ENCODE measurements at places on chromosomes 11 and 22.

- no peak for DNase-seq
Measured at GRCh38 chr11:794766-795633, 3.1 kb downstream of the SLC25A22 start.

DNA sequence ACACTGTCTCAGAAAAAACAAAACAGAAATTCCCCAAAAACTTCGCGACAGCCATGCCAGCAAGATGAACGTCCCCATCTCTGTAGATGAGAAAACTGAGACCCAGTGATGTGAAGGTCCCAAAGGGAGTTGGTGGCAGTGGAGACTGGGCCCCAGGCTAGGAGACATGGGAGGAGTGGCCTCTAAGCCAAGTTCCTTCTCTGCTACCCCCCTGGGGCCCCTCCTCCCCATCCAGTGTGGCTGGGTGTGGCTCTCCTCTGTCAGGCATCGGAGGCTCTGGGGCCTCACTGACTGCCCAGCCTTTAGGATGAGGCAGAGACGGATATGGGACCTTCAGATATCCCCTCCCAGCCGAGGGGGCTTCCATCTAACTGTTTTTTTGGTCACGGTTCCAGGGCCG is 9.8 kb downstream of the RELT start:
- DNase-seq = no peak

DNA sequence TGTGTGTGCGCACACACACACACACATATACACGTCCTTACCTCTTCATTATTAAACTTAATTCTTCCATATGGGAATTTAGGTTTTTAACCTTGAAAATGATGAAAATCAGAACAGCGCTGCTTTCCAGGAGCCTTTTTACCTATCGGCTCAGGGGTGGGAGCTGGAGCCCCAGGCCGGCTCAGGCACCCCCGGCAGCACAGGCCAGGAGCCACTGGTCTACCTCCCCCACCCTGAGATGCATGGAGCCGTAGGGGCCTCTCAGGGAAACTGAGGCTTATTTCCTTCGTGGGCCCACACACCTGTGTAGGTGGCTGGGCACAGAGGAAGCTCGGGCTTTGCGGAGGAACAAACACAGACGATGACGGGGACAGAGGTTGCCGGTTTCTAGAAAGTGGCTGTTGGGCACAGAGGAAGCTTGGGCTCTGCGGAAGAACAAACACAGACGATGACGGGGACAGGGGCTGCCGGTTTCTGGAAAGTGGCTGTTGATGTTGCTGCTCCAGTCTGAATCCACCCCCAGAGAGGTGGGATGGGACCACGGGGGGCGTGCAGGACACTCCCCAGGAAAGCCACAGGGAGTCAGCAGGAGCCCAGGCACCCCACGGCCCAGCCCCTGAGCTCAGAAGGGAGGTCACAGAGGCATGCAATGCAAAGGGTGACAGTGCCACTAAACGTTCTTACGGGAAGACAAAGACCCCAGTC is 149.4 kb downstream of the BRD1 start:
- DNase-seq = no peak

DNA sequence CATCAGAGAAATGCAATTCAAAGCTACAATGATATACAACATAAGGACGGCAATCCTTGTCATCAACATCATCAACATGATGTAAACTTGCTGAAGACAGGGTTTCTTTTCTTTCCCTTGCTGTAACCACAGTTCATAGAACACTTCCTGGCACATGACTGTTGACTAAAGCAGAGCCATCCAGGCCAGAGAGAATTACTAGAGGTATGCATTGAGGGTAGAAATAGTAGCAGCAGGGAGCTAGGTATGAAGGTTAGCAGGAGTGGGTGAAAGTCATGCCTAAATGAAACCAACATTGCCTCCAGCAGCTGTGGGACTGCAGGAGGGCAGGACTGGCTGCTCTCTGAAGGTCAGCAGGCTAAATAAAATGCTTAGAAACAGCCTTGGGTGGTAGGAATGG is 103.7 kb downstream of the LRRC32 start:
- no peak for DNase-seq

DNA sequence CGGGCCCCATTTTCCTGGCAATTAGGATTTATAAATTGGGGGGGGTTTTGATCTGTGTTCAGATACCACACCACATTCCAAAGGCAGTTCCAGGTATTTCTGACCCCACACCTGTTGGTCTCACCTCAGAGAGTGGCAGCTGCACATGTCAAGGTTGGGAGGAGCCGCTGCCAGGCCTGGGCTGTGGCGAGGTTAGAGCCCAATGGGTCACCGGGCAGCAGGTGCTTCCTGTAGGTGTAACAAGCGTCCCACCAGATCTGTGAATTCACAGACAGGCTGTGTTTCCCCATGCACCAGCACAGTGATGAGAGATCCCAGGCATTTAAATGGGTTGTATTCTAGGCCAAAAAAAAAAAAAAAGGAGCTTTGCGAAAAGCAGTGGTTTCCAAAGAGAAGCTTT is 58.6 kb downstream of the CABIN1 start:
- DNase-seq = no peak

- DNase-seq = no peak
Measured at GRCh38 chr22:35524966-35525686, 15.5 kb upstream of the RASD2 start.

- DNase-seq = no peak
Measured at GRCh38 chr22:44628835-44629234, 73.2 kb upstream of the PRR5 start.

GRCh38 chr11:86790867-86791849 is 9.2 kb upstream of the PRSS23 start:
- no peak for DNase-seq

DNA sequence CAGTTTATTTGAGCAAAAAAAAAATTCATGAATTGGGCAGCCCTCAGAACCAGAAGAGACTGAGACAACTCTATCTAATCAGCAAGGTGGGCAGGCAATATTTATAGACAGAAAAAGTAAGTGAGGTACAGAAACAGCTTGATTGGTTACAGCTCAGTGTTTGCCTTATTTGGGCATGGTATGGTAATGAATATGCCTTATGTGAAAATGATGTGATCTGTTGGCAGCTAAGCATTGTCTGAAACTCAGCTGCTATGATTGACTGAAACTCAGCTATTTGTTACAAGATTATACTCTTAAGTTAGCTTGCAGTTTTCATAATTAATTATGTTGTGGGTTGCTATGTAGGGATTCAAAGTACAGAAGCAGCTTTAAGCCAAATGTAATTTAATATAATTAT is 127.6 kb downstream of the CNTN5 start:
- DNase-seq = no peak

DNA sequence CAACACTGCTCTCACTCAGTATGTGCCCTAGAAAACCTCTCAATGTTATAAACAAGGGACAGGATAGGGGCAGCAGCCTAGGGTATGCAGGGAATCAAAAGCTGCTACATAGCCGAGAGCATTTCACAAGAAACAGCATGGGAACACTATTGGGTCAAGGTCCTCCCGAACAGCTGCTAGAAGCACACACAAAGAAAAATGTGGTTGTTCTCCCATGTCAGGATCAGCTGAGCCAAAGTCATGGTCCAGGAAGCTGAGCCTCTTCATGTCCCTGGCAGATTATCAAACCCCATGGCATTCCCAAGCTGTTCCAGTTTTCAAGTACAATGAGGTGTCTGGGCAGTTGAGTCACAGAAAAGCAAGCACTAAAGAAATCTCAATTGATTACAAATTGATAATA is 21.0 kb upstream of the GDPD4 start:
- peak; percentile 65 for DNase-seq

DNA sequence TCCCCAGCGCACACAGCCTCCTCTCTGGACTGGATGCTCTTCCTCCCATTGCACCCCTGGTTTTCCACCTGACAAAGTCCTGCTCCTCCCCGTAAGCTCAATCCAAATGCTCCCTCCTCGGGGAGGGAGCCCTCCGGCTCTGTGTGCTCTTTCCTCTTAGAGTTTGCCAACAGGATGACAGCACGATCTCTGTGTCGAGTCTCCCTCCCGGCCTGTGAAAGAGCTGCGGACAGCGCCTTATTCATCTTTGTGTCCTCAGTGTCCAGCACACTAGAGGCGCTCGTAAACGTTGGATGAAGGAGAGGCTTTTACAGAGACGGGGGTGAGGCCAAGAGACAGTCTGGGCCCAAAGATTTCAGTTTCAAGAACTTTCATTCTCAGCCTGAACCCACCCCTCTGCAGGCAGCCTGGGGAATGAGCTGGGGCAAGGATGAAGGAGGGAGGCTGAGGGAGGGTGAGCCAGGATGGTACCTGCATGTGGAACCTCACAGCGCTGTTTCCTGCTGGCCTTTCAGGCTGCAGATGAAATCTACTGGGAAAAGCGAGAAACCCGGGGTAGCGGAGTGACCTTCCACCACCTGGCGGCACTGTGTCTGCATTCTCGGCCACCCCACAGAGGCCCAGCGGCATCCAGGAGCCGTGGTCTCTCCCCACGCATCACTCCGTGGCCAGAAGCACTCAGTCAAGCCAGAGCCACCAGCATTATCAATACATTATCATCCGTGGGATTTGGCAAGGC is 8.5 kb upstream of the TMPRSS4 start:
- no peak for DNase-seq

DNA sequence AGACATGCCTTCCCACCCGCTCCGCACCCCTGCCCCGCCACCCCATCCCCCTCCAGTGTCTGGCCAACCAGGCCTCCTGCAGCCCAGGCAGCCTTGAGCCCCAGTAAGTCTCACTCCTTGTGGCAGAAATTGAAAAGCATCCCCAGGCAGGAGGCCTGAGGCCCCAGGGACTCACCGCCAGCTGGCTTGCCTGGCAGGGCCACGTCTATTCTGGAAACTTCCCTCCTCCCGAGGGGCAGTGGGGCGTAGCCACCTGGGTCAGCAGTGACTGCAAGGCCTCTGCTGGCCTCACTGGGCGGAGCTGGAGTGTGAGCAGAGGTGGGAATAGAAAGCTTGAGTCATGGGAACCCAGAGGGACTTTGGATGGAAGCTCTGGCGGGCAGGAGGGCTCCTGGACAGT is 26.3 kb downstream of the ANO1 start:
- DNase-seq = no peak

- peak; percentile 71 for DNase-seq
Measured at GRCh38 chr11:130431331-130431773, 2.9 kb upstream of the ADAMTS8 start.

DNA sequence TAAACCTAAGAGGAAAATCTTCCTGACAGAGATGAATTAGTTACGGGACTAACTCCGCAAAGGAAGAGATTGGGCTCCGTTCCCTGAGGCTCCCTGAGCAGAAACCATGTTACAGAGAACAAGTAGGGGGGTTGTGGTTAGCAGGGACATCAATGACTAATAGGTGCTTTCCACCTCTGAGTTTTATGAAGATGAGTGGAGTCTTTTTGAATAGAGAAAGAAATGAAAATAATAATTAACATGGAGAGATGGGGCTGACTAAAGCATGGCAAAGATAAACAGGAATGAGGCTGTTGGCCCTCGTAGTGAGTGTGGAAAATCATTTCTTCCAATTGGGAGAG is 47.5 kb upstream of the PICALM start:
- DNase-seq = peak; percentile 58

- no peak for DNase-seq
Measured at GRCh38 chr22:27912101-27912500, 7.0 kb downstream of the PITPNB start.

DNA sequence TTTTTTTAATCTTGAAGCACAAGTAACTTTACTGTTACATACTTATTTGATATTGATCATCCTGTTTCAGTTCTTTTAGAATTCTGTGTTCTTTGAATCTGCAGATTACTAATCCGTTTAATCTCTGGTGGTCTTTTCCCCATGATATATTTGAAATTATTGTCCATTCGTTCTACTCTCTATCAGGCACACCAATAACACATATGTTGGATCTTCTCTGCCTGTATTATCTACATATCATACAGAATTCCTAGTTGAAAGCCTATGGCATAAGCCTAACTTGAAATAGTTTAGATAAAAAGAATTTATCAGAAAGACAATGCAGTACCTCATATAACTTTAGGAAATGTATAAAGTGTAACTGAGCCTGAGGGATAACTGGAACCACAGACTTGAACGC is 32.6 kb downstream of the STK33 start:
- no peak for DNase-seq

GRCh38 chr11:34274712-34275398 is 83.0 kb downstream of the ABTB2 start:
- DNase-seq = peak; percentile 92

- DNase-seq = no peak
Measured at GRCh38 chr11:6297831-6298230, 22.5 kb downstream of the CAVIN3 start.

DNA sequence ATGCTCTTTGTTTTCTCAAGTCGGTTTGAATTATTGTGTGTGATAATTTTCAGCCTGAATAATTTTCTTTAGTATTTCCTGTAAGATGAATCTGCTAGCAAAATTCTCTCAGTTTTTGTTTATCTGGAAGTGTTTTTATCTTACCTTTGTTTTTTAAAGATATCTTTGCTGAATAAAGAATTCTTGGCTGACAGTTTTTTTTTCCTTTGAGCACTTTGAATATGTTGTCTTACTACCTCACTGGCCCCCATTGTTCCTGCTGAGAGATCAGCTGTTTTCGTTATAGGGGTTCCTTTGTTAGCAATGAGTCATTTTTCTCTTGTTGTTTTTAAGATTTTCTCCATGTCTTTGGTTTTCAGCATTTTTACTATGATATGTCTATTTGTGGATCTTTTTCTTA is 63.0 kb downstream of the HORMAD2 start:
- no peak for DNase-seq

GRCh38 chr11:46981436-46981835 is 44.9 kb downstream of the CSTPP1 start:
- DNase-seq = no peak

- DNase-seq = no peak
Measured at GRCh38 chr11:78292109-78292803, 103.5 kb downstream of the USP35 start.

DNA sequence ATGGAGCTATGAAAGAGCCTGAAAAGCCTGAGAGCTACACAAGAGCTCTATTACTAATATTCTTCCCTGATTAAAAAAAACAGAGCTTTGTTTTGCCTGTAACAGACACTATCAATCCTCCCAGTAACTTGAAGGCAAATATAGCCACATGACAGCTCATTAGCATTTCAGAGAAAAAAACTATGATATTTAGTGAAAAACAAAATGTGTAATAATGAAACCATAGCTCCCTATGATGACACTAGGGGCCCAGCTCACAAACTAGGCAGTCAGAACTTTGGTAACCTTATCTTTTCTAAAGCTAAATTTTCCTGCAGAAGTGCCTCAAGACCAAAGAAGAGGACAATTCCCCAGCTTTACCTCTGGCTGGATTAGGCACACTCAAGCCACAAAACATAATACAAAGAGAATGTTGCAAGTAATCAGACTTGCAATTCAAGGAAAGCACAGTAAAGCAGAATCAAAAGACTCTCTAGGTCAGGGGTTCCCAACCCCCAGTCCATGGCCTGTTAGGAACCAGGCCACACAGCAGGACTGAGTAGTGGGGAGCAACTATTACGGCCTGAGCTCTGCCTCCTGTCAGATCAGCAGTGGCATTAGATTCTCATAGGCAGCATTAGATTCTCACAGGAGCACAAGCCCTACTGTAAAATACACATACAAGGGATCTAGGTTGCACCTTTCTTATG is 53.3 kb downstream of the MRTFA start:
- DNase-seq = no peak

Data from AG08396 (cell line).